ENCODE measurements at places on chromosomes 3 and 15. TPM values are rescaled to one million over a fixed set of nuclear protein-coding genes. Genes with fewer than 3 reads are reported as not detected.

The RPLP1 gene
- 25.3 TPM for total RNA-seq

The SH3GL3 gene
- 0.35 TPM for total RNA-seq

The TM4SF18 gene
- 21.5 TPM for total RNA-seq

The LDHAL6B gene
- total RNA-seq = not detected

The GOLGA8J gene
- total RNA-seq = 0.10 TPM

The UROC1 gene
- total RNA-seq = not detected

The RLBP1 gene
- not detected for total RNA-seq

The NDN gene
- 26.4 TPM for total RNA-seq

The NMD3 gene
- total RNA-seq = 107 TPM

The AHSG gene
- total RNA-seq = not detected

The PPP2R3A gene
- 36.6 TPM for total RNA-seq

Data from renal cortical epithelial cell (primary cell).